ENCODE measurements at places on chromosomes 11 and 22.

- no peak for DNase-seq
These were observed 125.9 kb downstream of the TEAD1 start for GRCh38 chr11:12800032-12800671.

GRCh38 chr22:44889255-44889878, 120.4 kb downstream of the PHF21B start:
- DNase-seq: no peak

DNA sequence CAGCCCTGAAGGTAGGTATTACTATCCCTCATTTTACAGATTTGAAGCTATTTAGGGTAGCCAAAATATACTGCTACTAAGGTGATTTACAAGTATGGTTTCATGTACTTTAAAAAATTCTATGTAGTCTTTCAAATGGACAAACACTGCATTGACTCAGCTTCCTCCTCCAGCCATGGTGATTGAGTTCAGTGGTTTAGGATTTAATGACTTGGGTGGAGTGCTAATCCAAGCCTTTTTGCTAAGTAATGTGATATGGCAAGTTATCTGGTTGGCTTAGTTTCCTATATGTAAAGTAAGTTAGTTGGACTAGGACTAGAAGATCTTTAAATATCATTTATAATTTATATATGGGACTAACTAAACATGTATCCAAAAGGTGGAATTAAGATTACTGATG, 77.9 kb downstream of the ARHGAP20 start:
- DNase-seq: no peak

GRCh38 chr22:49181431-49181830, 646.2 kb downstream of the BRD1 start:
- no peak for DNase-seq

GRCh38 chr22:42837556-42837955, 19.5 kb downstream of the ARFGAP3 start:
- DNase-seq: no peak

GRCh38 chr11:113238721-113239120, 75.7 kb upstream of the TTC12 start:
- no peak for DNase-seq
